ENCODE measurements at places on chromosomes 6 and 20.

DNA sequence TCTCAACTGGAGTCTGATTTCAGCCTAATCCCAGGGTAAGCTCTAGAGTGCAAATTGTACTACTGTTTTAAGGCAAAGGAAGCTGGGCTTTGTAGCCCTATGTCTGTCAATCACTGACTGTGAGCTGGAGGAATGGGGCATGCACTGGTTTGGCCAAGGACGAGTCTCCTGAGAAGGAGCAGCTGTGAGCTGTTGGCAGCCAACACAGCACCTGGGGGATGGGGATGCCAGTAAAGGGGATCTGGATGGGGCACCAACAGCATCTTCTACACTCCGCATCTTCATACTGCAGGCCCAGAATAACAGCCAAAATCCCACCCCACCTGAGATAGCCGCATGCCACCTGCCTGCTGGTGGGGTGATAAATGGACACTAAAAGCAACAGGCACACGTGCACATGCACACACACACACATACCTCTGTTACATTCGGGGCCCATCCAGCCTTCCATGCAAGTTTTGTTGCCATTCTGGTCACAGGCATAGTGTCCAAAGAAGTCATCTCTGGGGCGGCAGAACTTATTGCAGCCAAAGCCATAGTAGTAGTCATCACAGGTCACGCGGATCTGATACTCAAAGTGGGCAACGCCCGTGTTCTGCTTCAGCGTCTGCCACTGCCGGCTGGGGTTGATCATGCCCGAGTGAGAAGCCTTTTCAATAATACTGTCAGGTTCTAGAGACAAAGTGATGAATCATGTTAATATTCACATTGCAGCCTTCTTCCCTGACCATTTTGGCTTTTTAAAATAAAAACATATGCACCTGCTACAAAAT lies 15.6 kb downstream of the JAG1 start:
- no peak for DNase-seq

- DNase-seq = no peak
Observed at GRCh38 chr6:143949535-143949934, 58.5 kb downstream of the PLAGL1 start.

DNA sequence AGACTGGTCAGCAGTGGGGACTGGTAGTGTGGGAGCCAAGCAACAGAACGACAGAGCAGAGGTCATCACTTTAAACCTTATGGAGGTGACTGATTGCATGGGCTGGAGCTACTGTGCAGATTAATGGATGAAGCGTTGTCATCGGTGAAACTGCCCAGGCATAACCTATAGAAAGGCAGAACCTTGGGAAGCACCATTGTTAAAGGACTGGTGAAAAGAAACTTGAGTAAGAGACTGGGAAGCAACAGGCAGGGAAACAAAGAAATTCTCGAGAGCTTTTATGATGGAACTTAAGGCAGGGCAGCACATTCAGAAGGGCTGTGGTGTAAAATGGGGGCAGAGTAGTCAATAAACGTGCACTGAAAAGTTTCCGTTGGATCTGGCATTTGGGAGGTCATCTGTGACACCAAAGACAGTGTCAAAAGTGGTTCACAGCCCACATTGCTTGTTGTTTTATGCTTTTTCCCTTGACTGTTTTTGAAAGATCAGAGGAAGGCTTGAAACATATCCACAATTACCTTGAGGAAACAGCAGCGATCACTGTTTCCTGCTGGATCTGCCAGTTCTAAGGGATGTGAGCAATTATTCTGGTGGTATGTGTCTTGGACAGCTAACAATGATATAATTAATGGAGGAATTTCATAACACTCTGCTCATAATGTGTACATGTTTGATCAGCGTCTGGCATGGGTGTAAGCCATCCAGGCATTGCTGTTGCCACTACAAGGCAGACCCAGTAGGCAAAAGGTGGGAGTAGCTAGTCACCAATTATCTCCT lies 62.7 kb downstream of the LRRC1 start:
- DNase-seq = no peak

DNA sequence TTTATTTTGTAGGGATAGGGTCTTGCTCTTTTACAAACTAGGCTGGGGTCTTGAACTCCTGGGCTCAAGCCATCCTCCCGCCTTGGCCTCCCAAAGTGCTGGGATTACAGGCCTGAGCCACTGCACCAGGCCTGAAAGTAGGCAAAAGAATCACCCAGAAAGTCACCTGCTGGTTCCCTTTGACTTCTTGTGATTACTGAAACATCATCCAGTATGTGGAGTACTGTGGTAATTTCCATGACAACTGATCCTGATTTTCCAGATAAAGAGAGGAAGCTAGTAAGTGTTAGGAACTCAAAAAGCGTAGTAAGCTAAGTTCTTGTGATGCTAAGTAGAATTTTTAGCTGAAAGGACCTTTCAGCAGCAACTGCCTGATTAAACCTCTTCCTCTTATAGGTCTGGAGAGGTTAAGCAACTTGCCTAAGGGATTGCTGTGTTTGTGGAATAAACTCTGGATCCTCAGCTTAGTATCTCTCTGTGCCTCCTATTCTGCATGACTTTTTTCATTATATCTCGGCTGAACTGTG lies 16.8 kb downstream of the RALY start:
- DNase-seq = no peak

- no peak for DNase-seq
Observed at GRCh38 chr6:39209911-39210310, 19.4 kb downstream of the KCNK5 start.

DNA sequence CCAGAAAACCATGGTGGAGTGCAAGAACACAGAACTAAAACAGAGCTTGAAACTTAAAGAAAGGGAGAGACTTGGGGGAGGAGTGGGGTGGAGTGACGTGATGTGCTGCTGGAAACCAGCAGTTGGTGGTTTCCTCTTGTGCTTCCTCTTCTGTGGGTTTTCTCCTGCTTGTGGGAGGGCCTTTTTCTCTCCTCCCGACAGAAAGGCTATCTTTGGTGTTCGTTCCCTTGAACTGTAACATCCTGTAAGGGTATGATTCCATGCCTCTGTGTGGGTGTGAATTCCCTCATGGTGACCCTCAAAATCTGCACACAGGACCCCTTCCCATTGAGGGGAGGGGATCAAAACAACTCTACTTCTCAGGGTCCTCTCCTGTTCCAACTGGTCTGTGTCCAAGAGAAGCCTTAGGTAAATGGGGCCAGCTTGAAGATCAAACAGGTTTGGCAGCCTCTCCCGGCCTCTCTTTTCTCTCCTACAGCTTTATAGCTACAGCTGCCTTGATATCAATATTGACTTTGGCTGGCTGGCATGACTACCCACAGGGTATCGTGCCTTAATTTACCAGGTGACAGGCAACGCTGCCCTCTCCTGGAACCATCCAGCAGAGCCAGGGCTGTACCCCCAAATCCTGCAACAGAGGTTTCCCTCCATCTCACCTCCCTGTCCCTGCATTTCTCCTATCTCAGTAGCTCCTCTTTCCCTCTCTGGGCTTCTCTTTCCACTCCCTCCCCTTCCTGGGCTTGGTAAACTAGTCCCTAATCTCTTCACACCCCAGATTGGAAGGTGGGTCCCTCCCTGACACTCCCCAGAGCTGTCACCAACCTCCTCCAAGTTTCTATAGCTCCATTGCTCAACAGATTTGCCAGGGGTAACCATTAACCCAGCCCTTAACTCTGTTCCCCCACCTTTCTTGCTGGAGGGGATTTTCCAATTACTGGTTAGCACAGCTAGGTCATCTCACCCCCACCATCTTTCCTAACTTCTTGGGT lies 1.5 kb upstream of the MSH5 start:
- peak; percentile 56 for DNase-seq

DNA sequence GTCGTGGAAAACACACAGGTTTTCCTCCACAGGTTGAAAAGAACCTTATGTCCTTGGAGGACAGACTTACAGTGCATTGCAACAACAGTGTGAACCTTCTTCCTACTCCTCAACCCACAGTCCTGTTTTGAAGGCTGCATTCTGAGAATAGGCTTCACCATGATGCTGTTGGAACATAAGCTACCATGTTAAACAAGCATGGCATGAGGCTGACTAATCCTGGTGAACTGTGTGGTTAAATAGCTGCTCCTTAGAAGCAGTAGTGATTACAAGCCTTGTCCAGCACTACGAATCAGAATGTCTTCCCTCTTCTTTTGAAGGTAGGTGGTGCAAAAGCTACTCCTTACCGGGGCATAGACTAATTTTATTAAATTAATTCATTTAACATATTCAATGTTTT lies 368.5 kb upstream of the EPHA7 start:
- DNase-seq = no peak

DNA sequence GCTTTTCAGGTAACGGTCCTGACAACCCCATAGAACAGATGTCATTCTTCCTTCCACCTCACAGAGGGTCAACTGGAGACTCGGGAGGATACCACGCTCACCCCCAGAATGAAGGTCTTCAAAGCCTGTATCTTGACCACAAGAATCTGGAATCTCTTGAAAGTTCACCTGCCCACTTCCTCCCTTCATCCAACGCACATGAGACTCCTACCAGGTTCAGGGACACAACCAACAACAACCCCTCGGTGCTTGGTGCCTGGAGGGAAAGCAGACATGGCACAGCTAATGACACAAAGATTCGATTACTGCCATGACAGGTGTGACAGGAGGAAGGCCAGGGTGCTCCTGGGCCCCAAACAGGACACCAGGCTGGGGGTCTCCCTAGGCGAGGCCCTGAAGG lies 8.2 kb downstream of the PMEPA1 start:
- DNase-seq = no peak

GRCh38 chr6:150314230-150315188 lies 54.3 kb upstream of the IYD start:
- no peak for DNase-seq

- DNase-seq = no peak
Observed at GRCh38 chr6:149082320-149082719, 235.2 kb upstream of the TAB2 start.

GRCh38 chr6:132289756-132290155 lies 111.5 kb downstream of the MOXD1 start:
- DNase-seq = no peak

GRCh38 chr20:38049800-38050199 lies 16.3 kb downstream of the RPRD1B start:
- DNase-seq = peak; percentile 68

DNA sequence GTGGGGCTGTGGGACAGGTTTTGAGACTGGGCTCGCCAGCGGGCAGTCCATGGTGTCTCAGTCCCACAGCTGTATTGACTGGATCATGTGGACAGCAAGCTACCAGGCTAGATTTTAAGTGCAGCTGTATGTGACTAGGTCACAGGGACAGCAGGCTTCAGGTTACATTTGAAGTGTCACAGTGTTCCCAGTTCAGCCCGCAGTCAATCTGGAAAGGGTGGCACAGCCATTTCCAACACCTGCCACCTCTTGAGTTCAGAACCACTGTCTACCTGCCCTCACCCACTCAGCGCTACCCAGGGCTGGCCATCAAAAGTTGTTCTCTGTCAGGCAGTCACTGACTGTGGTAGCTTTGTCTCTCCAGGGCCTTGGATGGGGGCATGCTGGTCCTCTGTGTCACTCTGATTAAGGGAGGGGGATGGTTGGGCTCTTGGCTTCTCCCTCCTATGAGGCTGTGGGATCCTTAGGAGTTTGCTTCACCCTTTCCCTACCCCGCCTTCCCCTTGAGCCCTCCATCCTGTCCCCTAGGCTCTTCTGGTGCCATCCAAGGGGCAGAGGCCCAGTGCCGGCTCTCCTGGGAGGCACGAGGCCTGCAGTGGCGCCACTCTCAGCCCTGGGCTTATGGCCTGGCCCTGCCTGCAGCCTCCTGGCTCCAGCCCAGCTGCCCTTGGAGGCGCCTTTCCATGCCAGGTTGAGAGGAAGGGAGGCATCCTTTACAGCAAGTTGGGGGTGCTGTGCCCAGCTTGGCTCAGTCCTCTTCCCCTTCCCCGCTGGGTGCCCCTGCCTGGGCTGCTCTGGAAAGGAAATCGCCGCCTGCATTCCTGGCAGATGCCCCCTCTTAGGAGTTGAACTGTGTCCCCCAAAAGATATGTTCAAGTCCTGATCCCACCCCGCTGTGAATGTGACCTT lies 44.9 kb downstream of the PNLDC1 start:
- DNase-seq = no peak

DNA sequence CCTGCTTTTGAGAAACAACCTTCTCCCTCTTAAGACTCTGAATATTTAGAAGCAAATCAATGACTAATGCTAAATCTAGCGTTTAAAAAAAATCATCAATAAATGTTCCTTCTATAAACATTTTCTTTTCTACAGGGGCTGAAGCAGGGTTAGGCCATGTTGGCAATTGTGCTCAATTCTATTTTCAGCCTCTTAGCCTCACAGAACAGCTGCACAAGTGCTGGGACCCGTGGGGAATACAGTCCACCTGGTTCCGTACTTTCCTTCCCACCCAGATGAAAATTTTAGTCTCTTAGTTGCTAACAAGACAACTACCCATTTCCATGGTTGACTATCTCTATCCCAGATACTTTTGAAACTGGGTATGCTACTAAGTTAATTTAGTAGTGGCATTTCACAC lies 138.6 kb downstream of the RPS12 start:
- no peak for DNase-seq

DNA sequence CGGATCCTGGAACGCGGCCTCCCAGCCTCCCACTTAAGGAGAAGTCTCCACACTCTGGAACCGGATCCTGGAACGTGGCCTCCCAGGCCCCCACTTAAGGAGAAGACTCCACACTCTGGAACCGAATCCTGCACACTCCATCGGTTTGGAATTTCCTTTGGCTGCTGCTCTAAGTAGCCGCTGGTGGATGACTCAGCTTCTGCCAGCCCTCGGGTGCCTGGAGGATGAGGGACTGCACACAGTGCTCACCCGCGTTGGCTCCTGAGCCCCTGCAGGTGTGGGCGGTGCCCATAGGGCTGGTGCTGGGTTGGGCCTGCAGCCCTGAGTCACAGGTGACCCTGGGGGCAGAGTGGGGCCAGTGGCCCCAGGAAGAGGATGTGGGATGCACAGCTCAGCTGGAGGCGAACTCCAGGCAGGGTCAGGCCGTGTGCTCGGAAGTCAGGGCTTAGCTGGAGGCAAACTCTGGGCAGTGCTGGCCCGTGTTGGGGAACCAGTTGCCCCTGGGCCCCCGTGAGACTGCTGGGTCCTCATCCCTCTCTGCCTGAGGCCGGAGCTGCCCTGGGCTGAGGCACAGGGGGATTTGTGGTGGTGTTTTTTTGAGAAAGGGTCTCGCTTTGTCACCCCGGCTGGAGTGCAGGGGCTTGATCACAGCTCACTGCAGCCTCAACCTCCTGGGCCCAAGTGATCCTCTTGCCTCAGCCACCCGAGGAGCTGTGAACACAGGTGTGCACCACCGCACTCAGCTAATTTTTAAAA lies 13.9 kb upstream of the TNFRSF6B start:
- DNase-seq = peak; percentile 96

DNA sequence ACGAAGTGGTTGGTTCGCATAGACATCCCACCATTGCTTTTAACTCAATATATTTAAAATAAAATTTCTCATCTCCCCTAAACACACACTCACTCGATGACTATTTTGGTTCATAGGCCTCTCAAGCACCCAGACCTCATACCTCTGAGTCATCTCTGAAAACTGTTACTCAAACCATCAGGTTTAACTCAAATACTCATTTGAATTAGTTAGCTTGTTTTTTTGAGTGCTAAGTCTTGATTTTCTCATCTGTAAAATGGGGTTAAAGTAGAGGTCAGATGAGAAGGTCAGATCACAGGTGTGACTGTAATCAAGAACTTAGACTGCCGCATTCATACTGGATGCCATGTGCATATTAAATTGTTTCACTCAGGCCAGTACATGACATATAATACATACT lies 243.9 kb upstream of the TENT5A start:
- DNase-seq = no peak

- DNase-seq = no peak
Observed at GRCh38 chr6:110557199-110557598, 80.8 kb upstream of the SLC22A16 start.
